DMS53 (cell line): ENCODE measurements at places on chromosomes 3 and 15.

DNA sequence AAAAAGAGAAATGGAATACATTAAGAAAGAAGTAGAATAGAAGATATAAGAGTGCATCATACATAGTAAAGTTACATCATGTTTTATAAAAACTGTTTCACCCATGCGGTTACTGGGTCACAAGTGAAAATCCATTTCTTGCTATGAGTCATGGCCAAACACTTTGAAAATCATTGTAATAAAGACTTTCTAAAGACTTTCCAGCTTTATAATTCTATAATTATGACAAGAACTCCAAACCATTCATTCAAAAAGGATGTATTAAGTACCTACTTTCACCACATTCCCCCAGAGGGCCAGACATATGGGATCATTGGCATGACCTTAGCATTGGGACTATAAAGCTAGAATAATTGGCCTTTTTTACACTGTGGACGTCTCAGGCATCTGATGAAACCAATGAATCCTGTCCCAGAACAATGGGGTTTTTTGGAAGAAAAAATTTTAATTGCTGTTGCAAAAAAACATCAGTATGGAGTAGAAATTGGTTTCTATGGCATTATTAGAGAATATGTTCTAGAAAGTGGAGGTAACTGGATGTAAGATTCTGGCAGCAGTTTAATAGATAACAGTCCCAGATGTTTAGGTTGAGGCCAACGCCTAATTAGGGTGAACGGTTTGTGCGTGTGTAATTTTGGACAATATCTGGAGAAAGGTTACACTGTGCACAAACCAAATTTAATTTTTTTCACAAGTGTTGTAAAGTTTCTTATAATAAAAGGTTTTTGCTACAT, 3.3 kb upstream of the SKIC8 start:
- no peak for DNase-seq

DNA sequence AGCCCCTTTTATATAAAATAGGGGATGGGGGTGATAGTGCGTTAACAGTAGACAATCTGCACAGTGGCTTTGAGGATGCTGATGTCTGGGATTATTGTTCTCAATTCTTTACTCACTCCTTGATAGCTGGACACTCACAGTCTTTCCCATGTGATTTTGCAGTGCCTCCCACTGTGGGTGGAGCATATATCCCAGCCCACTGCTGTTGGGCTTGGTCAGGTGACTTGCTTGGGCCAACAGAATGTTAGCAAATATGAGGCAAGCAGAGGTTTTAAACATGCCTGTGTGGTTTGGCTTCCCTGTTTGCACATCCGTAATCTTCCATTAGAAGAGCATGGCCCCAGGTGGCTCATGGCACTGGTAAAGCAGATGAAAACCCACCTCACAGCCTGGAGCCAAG, 46.5 kb downstream of the CPA3 start:
- DNase-seq, result no peak

DNA sequence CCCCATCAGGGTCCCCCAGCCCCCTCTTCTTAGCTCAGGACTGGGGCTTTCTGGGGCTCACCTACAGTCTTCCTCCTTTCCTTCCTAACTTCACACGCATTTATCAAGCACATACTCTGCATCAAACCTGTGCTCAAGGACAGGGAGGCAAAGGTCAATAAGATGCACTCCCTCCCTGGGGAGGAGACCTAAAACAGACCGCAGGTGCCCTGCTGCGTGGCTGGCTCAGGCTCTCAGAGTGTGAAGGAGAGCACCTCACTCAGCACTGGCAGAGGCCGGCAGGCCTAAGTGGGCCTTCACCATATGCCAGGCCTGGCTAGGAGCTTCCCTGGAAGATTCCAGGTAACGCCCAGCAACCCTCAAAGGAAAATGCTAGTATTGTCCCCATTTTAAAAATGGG, 16.5 kb downstream of the LIPC start:
- DNase-seq, result no peak

DNA sequence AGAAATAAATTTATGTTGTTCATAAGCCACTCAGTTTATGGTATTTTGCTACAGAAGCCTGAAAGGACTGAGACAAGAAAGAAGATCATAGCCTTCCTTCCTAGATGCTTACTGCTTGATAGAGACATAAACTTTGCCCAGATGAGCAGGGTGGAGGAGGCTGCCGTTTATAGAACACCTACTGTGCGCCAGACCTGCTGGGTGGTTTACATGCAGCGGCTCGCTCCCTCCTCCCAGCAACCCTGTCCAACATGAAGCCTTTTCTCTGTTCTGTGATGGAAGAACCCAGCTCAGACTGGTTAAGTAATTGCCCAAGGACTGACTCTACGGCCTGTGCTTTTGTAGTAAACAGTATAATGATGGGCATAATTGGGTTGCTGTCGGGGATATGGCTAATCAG, 37.0 kb downstream of the CORO2B start:
- no peak for DNase-seq

DNA sequence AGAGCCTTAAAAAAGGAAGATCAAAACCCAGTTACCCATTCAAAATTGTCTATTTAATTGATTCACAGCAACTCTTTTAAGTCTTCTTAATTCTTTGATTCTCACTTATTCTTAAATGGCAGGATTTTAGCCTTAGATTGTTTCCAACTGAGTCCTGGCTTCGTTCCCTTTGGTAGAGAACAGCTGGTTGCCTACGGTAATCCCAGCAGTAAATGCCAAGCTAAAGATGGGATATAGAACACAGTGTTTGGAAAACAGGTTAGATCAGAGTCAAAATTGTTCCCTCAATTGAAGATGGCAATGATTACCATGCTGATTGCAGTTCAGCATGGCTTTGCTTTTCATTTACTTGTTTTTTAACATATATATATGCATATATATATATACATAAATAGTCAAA, 300.9 kb downstream of the PYDC2 start:
- DNase-seq, result peak; percentile 29

DNA sequence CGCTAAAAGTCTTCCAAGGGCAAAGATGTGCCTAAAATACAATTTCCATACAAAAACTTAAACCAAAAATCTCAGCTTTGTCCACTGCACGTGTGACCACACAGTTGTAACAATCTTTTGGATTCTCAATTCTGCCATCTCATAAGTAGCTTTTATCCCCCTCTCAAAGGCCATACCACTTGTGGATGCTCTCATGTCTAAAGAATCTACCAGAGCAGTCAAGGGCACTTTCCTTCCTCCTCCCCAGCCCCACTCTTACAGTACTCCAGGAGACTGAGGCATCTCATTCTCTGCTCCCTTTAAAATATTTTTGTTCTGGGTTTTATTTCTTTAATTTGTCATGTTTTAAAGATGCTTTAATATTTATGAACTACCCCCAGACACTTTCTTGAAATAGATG, 102.3 kb upstream of the PFN2 start:
- DNase-seq, result no peak
